Bronchial smooth muscle cell (primary cell): ENCODE measurements at places on chromosomes 16 and 17. TPM values are rescaled to one million over a fixed set of nuclear protein-coding genes. Genes with fewer than 3 reads are reported as not detected.

The MYH8 gene
- total RNA-seq = not detected in 2 replicates

The ANKFN1 gene
- not detected in 2 replicates for total RNA-seq

The SMIM36 gene
- total RNA-seq = not detected in 2 replicates

The CDYL2 gene
- total RNA-seq = 1.0 and 2.0 TPM in 2 replicates

The G6PC1 gene
- 0.16 TPM in 1 of 2 replicates, not detected in the other for total RNA-seq

The ZSWIM7 gene
- 16.1 and 16.5 TPM in 2 replicates for total RNA-seq

The GPS1 gene
- 92.8 and 95.1 TPM in 2 replicates for total RNA-seq

The SPNS2 gene
- total RNA-seq = 0.09 and 0.16 TPM in 2 replicates

The C1QL1 gene
- 0.32 and 1.1 TPM in 2 replicates for total RNA-seq

The STAT5A gene
- 21.1 and 35.6 TPM in 2 replicates for total RNA-seq

The C1QTNF8 gene
- not detected in 2 replicates for total RNA-seq

The JUP gene
- 3.0 and 9.5 TPM in 2 replicates for total RNA-seq

The NLGN2 gene
- 6.8 and 7.1 TPM in 2 replicates for total RNA-seq

The KRTAP17-1 gene
- total RNA-seq = not detected in 2 replicates

The CACNG1 gene
- not detected in 2 replicates for total RNA-seq

The GUCY2D gene
- total RNA-seq = under 0.01 and 0.09 TPM in 2 replicates

The CHTF8 gene
- 23.1 and 43.5 TPM in 2 replicates for total RNA-seq

The KRT17 gene
- total RNA-seq = 4.9 and 35.8 TPM in 2 replicates

The CACNA1H gene
- under 0.01 and 0.43 TPM in 2 replicates for total RNA-seq

The TIGD7 gene
- total RNA-seq = 4.4 and 8.5 TPM in 2 replicates

The HSPB9 gene
- not detected in 2 replicates for total RNA-seq

The NEUROD2 gene
- total RNA-seq = under 0.01 TPM in 1 of 2 replicates, not detected in the other

The C16orf54 gene
- not detected in 2 replicates for total RNA-seq

The FBF1 gene
- total RNA-seq = 9.8 and 16.6 TPM in 2 replicates
